Panc1 (cell line): ENCODE measurements at places on chromosomes 6 and 20.

DNA sequence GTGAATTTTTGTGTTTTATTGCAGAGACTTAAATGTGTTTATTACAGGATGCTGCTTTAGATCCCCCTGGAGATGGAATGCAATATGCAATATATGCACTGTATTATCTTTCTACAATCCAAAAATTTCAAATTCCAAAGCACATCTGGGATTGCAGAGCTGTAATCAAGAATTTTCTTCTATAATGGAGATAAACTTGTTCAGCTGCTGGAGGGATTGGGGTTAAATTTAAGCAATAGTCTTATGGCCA, 66.4 kb downstream of the MKKS start:
- no peak for DNase-seq

DNA sequence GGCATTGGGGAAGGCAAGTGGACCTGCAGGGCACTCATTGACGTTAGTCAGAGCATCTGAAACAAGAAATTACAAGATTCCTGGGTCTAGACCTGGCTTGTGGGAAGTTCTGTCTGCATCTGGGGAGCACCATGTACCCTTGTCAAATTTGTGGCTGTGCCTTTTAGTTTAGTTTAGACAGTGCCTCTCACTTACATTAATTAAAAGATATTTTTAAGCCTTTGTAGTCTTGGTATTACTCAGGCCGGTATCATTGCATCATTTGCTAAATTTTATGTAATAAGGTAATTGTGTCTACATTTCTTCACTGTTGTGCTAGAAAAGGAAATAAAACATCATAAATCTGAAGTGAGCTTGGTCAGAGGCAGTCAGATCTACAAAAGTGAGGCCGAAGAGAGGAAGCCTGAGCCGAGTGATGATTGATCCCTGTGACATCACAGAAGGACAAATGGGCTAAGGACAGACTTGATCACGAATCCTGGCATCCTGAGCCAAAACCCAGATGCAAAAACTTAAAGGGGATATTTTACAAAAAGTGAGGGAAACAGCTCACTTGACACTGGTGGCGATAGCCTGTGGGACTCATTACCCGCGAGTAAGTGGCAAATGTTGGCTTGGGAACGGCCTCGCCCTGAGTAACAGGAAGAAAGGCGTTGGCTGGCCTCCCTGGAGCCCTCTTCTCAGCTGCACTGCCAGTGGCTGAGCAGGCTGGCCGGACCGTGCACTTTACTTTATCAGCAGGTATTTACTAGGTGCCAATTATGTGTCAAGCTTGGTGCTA, 106.5 kb downstream of the TCP11 start:
- no peak for DNase-seq

GRCh38 chr6:152293404-152293803, 343.8 kb downstream of the SYNE1 start:
- DNase-seq: no peak

GRCh38 chr6:134585517-134585873, 267.6 kb upstream of the SGK1 start:
- DNase-seq: no peak
